ENCODE measurements at places on chromosomes 4 and X.
A peak's percentile ranks its signal among the peaks of the same experiment; 100 is the strongest.

DNA sequence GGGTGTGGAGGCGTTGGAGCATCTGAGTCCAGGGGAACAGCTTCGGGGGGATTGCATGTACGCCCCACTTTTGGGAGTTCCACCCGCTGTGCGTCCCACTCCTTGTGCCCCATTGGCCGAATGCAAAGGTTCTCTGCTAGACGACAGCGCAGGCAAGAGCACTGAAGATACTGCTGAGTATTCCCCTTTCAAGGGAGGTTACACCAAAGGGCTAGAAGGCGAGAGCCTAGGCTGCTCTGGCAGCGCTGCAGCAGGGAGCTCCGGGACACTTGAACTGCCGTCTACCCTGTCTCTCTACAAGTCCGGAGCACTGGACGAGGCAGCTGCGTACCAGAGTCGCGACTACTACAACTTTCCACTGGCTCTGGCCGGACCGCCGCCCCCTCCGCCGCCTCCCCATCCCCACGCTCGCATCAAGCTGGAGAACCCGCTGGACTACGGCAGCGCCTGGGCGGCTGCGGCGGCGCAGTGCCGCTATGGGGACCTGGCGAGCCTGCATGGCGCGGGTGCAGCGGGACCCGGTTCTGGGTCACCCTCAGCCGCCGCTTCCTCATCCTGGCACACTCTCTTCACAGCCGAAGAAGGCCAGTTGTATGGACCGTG lies 2.2 kb downstream of the AR start:
- H3K27me3 ChIP-seq, result peaks cover 27% of the 10 kb centered on the region
- no peak overlapping the region for H3K4me3 ChIP-seq
- DNase-seq, result no peak
- H3K27ac ChIP-seq, result no peak overlapping the region
- H3K36me3 ChIP-seq, result no peaks in the 10 kb centered on the region
- H3K4me1 ChIP-seq, result no peaks in the 10 kb centered on the region

DNA sequence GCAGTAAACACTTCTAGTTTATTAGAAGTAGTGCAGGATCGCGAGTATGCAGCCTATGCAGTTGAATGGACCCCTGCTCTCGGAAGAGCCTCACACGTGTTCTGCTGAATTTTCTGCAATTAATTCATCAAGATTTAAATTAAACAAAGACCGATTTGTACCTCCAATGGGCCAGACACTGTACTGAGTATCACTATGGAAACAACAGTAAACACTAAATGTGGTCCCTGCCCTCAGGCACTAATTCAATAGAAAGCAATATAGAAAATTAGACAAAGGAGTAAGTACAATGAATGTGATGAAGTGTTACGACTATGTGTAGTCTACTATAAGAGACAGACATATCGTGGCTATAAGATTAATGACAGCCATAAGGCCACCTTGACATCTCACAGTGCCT lies 740.3 kb upstream of the FRG1 start:
- H3K27me3 ChIP-seq, result no peaks in the 10 kb centered on the region
- peaks cover 5% of the 10 kb centered on the region for H3K4me1 ChIP-seq
- H3K4me3 ChIP-seq, result no peak overlapping the region

DNA sequence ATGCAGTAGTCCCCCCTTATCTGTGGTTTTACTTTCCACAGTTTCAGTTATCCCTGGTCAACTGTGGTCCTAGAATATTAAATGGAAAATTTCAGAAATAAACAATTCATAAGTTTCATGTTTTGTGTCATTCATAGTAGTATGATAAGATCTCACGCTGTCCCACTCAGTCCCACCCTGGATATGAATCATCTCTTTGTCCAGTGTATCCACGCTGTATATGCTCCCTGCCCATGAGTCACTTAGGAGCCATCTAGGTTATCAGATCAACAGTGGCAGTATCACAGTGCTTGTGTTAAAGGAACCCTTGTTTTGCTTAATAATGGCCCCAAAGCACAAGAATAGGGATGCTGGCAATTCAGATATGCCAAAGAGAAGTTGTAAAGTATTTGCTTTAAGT lies 16.2 kb upstream of the SYTL4 start:
- H3K4me1 ChIP-seq, result no peaks in the 10 kb centered on the region
- no peak overlapping the region for H3K4me3 ChIP-seq
- DNase-seq, result no peak
- H3K27ac ChIP-seq, result no peak overlapping the region
- H3K36me3 ChIP-seq, result no peaks in the 10 kb centered on the region
- peaks cover 9% of the 10 kb centered on the region for H3K27me3 ChIP-seq

- H3K4me3 ChIP-seq, result no peak overlapping the region
- no peaks in the 10 kb centered on the region for H3K36me3 ChIP-seq
- no peak overlapping the region for H3K27ac ChIP-seq
- H3K27me3 ChIP-seq, result peaks cover 9% of the 10 kb centered on the region
- no peak for DNase-seq
Measured at GRCh38 chr4:113052379-113052951, 3.0 kb downstream of the ANK2 start.

- no peak overlapping the region for H3K4me3 ChIP-seq
- H3K27me3 ChIP-seq, result no peaks in the 10 kb centered on the region
- no peaks in the 10 kb centered on the region for H3K4me1 ChIP-seq
- no peaks in the 10 kb centered on the region for H3K36me3 ChIP-seq
- no peak for DNase-seq
Measured at GRCh38 chr4:80781431-80781830, 249.1 kb upstream of the BMP3 start.

GRCh38 chr4:98352396-98352795 lies 91.2 kb downstream of the RAP1GDS1 start:
- H3K27me3 ChIP-seq, result no peaks in the 10 kb centered on the region
- H3K4me3 ChIP-seq, result no peak overlapping the region
- DNase-seq, result no peak
- no peak overlapping the region for H3K27ac ChIP-seq
- H3K36me3 ChIP-seq, result peaks cover 41% of the 10 kb centered on the region
- no peaks in the 10 kb centered on the region for H3K4me1 ChIP-seq

GRCh38 chrX:13087322-13088155 lies 43.1 kb upstream of the FAM9C start:
- peak overlapping the region; percentile 87 for H3K4me3 ChIP-seq
- no peaks in the 10 kb centered on the region for H3K27me3 ChIP-seq
- no peaks in the 10 kb centered on the region for H3K36me3 ChIP-seq
- H3K27ac ChIP-seq, result peak overlapping the region; percentile 98
- H3K4me1 ChIP-seq, result peaks cover 61% of the 10 kb centered on the region
- DNase-seq, result no peak

- no peak overlapping the region for H3K27ac ChIP-seq
- DNase-seq, result no peak
- H3K4me1 ChIP-seq, result no peaks in the 10 kb centered on the region
- peaks cover 13% of the 10 kb centered on the region for H3K27me3 ChIP-seq
Measured at GRCh38 chr4:121358473-121358872, 22.3 kb downstream of the QRFPR start.

DNA sequence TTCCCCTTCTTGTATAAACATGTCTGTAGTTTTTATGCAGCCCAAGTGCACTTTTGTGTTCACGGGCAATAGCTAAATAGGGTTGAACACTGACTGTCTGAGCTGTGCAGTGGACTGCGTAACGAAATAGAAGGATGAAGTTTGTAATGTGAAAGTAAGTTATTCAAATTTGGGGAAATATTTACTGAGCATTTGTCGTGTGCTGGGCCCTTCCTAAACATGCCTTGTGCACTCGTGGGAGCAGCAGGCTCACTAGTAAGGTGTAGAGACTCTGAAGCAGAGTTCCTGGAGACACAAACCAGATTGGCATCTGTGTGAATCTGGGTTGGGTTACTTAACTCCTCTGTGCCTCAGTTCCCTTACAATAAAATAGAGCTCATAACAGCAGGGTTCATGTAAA lies 51.7 kb upstream of the C1QTNF7 start:
- no peaks in the 10 kb centered on the region for H3K36me3 ChIP-seq
- no peak for DNase-seq
- H3K4me1 ChIP-seq, result peaks cover 12% of the 10 kb centered on the region
- peak overlapping the region; percentile 6 for H3K27ac ChIP-seq

DNA sequence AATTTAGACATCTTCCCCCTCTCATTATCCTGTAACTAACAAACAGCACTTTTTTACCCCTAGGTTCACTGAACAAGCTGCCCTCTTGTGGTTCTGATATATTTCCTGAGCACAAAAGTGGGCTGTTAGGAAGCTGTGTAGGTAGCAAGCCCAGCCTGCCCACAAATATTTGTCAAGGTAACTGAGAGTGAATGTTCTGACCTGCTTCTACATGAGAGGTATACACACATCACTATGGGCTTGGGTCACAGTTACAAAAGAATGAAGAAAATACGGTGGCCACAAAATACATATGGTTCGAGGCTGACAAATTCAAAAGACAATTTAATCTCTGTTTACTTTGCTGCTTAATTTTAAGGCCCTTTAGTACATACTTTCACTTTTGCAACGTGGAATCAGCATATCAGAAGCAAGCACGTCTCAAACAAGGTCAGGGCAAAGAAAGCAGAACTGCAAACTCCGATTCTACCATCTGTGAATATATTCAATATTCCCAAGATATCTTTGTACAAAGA lies 78.7 kb downstream of the RBM47 start:
- H3K27ac ChIP-seq, result peak overlapping the region; percentile 79
- H3K36me3 ChIP-seq, result no peaks in the 10 kb centered on the region
- DNase-seq, result no peak
- peaks cover 26% of the 10 kb centered on the region for H3K4me1 ChIP-seq
- peak overlapping the region; percentile 73 for H3K4me3 ChIP-seq
- H3K27me3 ChIP-seq, result no peaks in the 10 kb centered on the region

GRCh38 chrX:152197465-152197864 lies 59.1 kb upstream of the MAGEA10 start:
- H3K27me3 ChIP-seq, result no peaks in the 10 kb centered on the region
- no peak for DNase-seq
- H3K4me3 ChIP-seq, result no peak overlapping the region
- H3K4me1 ChIP-seq, result no peaks in the 10 kb centered on the region
- no peak overlapping the region for H3K27ac ChIP-seq
- no peaks in the 10 kb centered on the region for H3K36me3 ChIP-seq

DNA sequence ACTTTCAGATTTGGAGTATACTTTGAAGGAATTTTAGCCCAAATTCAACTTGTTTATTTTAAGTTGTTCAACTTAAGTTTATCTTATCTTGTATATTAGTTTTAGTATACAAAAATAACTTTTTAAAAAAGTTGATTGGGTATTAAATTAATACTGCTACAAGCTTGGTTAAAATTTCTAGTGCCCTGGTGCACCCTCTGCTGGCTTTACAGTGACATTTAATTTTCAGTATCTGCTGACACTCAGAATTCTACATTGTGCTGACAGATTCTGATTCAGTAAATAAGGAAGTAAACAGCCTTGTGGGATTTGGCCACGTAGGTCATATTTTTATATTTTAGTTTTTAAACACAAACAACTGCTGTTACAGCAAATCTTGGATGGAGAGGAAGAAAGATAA lies 2.9 kb downstream of the EDA start:
- no peak for DNase-seq
- peaks cover 20% of the 10 kb centered on the region for H3K27me3 ChIP-seq
- no peaks in the 10 kb centered on the region for H3K36me3 ChIP-seq
- no peak overlapping the region for H3K4me3 ChIP-seq
- H3K4me1 ChIP-seq, result peaks cover 2% of the 10 kb centered on the region

GRCh38 chr4:168131196-168131595 lies 38.9 kb downstream of the ANXA10 start:
- H3K36me3 ChIP-seq, result no peaks in the 10 kb centered on the region
- no peaks in the 10 kb centered on the region for H3K4me1 ChIP-seq
- no peak overlapping the region for H3K27ac ChIP-seq
- peaks cover 11% of the 10 kb centered on the region for H3K27me3 ChIP-seq
- no peak for DNase-seq

DNA sequence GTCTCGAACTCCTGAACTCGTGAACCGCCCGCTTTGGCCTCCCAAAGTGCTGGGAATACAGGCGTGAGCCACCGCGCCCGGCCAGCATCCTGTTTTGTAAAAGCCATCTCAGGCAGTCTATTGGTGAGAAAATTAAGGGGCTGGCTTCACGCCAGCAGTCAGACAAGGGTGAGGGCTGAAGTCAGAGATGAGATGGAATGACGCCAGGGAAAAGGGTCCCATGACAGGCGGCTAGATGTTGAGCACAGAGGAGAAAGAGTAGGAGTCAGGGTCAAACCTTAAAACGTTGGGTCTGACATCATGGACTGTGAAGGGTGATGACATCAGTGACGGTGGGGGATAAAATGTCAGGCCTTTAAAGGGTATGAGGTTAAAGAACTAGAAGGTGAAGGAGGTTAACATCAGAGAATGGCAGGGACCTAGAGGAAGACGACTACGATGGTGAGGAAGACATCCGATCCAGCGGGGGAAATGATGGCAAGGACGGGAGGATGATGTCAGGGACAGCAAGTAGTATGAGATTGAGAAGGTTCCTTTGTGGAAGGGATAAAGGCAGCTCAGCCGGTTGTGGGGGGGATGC lies 504 bp upstream of the RBM3 start:
- H3K4me3 ChIP-seq, result peak overlapping the region; percentile 99
- peaks cover 17% of the 10 kb centered on the region for H3K36me3 ChIP-seq
- peak overlapping the region; percentile 99 for H3K27ac ChIP-seq
- H3K27me3 ChIP-seq, result no peaks in the 10 kb centered on the region
- peak; percentile 28 for DNase-seq

GRCh38 chr4:133869486-133869885 lies 332.1 kb downstream of the PABPC4L start:
- no peak overlapping the region for H3K4me3 ChIP-seq
- no peak overlapping the region for H3K27ac ChIP-seq
- DNase-seq, result no peak

- peaks cover 3% of the 10 kb centered on the region for H3K27me3 ChIP-seq
- H3K4me3 ChIP-seq, result no peak overlapping the region
- H3K4me1 ChIP-seq, result no peaks in the 10 kb centered on the region
- no peak for DNase-seq
- H3K27ac ChIP-seq, result no peak overlapping the region
Measured at GRCh38 chr4:85937507-85937906, 422.3 kb downstream of the MAPK10 start.

DNA sequence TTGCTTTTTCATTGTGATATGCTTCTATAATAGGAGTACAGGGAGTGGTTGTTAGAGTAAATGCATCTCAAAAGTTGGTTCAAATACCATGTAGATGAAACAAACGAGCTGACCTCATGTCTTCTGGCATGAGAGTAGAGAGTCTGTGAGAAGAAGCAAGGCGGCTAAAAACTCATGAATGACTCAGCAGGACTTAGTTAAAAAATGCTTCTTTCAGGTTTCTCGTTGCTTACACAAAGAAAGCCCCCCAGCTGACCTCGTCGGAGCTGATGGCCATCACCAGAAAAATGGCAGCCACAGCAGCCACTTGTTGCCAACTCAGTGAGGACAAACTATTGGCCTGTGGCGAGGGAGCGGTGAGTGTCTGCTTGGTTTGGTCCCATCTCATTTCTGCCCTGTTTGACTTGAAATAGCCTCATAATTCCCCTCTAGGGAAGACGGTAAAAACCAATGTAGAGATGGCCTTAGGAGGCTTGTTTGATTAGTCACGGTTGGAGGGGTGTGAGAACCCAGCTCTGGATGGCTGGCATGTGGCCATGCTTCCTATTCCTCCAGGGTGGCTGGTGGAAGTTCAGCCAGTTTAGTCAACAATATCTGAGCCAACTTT lies 14.5 kb downstream of the AFP start:
- H3K27ac ChIP-seq, result no peak overlapping the region
- H3K36me3 ChIP-seq, result no peaks in the 10 kb centered on the region
- H3K27me3 ChIP-seq, result peaks cover 5% of the 10 kb centered on the region
- no peak for DNase-seq
- no peak overlapping the region for H3K4me3 ChIP-seq

Measured in activated naive CD8-positive, alpha-beta T cell treated with anti-CD3 and anti-CD28 coated beads, Interleukin-2, amount 10 ng/mL, durations not matched to agents 7 days and 5 days (primary cell).